ENCODE measurements at places on chromosomes 12 and 14. TPM values are rescaled to one million over a fixed set of nuclear protein-coding genes. Genes with fewer than 3 reads are reported as not detected.

GRCh38 chr14:33016613-33017012 is 77.9 kb downstream of the NPAS3 start:
- no peak for DNase-seq

DNA sequence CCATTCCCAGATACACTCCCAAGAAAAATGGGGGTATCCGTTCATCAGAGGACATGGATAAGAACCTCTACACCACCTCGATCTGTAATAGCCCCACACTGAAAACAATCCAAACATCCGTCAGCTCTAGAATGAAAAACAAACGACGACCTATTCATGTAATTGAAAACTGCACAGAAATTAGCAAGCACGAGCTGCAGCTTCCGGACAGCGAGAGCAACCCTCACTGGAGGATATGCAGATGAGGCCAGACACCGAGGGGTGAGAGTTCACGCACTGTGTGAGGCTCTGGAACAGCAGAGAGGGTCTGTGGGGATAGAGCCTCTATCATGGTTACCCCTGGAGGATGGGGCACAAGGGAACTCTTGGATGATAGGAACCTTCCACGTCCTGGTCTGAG is 143.9 kb upstream of the NCOR2 start:
- DNase-seq = no peak

GRCh38 chr12:79203058-79203647 is 338.6 kb downstream of the SYT1 start:
- DNase-seq = no peak

Gene COA8
- 18.4 TPM for total RNA-seq

Gene ABCD4
- total RNA-seq = 27.3 TPM

Gene TAS2R50
- not detected for total RNA-seq
